Spinal cord (tissue), 10 donors: ENCODE measurements at places on chromosomes 5 and 9. TPM values are rescaled to one million over a fixed set of nuclear protein-coding genes. Genes with fewer than 3 reads are reported as not detected.

SLC36A3 gene
- polyA plus RNA-seq = not detected

TMOD1 gene
- 80.8 TPM for polyA plus RNA-seq

PCDHGA1 gene
- 2.5 TPM for polyA plus RNA-seq

GADD45G gene
- 15.6 TPM for polyA plus RNA-seq

PTGR1 gene
- 38.4 TPM for polyA plus RNA-seq

SPATA31A3 gene
- not detected for polyA plus RNA-seq

RNF180 gene
- 19.3 TPM for polyA plus RNA-seq
